ENCODE measurements at places on chromosomes 1 and 21.

DNA sequence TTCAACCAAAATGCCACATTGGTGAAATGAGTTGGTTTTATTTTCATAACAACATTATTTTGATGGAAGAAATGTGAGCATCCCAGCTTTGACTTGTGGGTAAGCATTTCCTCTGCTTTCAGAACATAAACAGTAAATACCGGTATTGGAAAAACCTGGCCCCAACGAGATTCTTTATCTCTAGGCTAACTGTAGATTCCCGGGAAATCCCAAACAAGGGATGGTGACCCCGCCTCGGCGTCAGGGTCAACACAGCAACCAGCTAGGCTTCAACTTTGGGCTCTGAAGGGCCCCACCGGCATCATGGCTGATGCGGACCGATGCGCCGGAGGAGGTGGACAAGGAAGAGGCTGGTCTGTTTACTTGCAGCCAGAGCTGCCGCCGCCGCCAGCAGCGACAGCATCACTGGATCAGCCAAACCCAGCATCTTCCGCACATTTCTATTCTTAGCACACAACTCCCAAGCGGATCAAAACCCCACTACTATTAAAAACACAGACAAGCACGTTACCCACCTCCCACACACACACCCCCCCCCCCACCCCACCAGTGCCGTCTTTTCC is 1.1 kb downstream of the AKT3 start:
- DNase-seq = no peak

DNA sequence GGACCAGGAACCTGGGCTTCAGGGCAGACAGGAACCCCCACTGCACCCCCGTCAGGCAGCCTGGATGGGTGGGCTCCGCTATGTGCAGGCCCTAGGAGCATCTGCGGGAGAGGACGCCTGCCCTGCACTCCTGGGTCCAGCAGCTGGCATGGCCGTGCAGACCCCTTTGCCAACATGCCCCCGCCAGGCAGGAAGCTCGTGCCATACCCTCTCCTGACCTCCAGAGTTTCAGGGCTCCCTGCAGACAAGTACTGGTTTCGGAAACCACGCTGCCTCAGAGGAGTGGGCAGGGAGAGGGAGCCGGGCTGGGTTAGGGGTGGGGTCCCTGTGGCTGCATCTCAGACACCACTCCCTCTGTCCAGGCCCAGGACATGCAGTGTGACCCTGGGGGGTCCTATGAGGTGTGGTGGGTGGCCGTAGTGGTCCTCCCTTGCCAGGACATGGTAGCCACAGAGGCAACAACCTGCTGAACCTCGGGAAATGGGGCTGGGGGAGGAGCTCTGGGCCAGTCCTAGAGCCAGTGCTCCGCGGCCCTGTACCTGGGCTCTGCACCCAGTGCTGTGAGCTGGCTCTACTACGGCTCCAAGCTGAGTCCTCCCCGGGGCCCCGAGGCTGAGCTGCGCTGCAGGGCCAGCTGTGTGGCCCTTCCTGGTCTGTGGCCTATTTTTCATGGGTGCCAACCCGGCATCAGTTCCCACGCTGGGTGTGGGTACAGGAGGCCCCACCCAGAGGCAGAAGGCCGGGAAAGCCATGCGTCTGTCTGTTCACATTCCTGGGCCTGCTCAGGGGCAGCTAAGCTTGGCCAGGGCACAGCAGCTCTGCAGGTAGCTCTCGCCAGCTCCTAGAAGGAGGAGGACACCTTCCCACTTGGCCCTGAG is 1.4 kb downstream of the PLEKHN1 start:
- no peak for DNase-seq

- no peak for DNase-seq
Measured at GRCh38 chr1:47593013-47593568, 155.2 kb downstream of the FOXD2 start.

- no peak for DNase-seq
Measured at GRCh38 chr1:7346070-7346596, 425.0 kb upstream of the VAMP3 start.

- DNase-seq = no peak
Measured at GRCh38 chr1:183572721-183573120, 17.5 kb downstream of the NCF2 start.

GRCh38 chr1:225508538-225509375 is 80.9 kb upstream of the LBR start:
- no peak for DNase-seq

DNA sequence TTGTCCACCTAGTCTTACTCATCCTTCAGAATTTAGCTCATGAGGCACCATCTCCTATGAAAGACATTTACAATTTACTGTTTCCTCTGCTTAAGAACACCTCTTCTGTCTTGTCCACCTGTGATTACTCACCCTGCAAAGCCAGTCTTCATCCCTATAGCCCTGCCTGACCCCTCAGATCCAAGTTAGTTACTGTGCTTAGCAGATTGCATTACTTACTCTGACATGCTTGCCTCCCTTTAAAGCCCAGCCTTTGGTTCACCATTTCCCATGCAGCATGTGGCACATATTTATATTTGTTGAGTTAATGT is 60.9 kb upstream of the VCAM1 start:
- no peak for DNase-seq

DNA sequence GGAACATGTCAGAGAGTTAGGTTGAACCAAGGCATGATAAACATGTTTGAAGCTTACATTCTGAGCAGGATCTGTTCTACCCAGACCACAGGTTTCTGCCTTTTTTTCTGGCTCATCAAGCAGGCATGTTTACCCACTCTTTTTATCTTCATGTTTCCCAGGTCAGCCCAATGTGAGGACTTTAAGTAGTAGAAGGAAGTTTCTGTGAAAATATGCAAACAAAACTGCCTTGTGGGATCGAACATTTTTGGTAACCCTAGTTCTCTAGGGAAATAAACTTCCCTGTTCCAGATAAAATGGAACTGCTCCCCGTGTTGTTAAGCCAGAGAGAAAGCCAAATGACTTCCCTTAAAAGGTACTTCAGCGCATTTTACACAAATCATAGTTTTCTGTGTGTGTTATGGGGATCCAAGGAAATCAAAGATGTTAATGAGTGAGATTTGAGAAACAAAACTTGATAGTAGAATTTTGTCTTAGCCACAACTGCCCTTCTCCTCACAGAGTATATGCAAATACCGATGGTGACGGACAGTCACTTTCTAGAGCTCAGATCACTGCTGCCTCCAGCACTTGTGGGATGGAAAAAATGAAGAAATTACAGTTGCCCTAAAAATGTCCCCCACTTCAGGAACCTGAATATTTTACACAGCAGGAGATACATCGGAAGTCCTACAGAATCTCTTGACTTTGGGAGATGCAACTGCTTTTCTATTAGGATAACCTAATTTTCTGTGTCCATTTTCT is 765 bp upstream of the HIPK1 start:
- no peak for DNase-seq

Measured in SIG-M5 (cell line).